Activated T-helper 1 cell treated with anti-CD3 and anti-CD28 coated beads, Interleukin-2, amount 50 U/mL, for 16 hours (primary cell): ENCODE measurements at places on chromosomes 2 and 18.

DNA sequence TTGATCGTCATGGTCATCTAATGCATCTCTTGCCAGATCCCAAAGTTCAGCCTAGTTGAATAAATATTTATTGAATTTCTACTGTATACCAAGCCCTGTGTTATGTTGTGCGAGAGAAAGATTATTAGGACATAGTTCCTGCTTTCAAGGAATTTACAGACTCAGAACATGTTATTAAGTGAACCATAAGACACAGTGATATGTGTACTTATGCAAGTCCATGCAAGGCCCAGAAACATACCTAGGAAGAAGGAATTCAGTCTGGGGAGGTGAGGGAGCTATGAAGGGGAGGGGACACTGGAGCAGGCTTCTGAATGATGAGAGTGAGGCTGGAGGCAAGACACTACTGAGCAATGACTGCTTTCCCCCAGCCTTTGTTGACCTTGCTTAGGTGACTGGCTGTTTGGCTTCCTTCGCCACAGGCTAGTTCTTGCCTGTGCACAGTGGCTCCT, 81.4 kb downstream of the ACAA2 start:
- DNase-seq, result no peak

GRCh38 chr2:10559634-10560224, 111.6 kb upstream of the ODC1 start:
- no peak for DNase-seq

DNA sequence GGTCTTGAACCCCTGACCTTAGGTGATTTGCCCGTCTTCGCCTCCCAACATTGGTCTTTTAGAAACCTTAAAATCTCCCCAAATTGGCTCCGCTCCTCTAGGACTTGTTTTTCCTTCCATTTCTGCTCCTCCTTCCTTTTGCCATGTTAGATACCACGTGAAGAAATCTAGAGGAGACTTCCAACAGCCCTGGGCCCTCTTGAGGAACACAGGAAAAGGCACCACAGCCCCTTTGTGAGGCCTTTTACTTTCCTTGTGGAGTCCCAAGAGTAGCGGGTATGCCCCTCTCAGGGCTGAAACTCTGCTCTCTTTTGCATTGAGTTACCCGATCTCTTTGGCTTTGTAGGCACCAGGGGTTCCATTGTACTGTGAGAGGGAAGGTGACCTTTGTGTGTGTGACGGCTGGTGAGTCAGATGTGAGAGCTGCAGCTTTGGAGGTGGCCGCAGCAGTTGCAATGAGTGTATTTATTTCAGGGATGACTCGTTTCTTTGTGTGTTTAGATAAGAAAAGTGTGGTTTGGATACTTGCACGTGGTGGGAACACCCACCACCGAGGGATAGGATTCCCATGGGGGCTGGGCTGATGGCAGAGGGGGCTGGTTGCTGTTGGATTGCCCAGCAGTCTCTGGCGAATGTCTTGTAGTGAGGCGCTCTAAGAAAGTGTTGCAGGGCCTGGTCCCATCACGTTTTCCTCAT, 218.4 kb upstream of the HS6ST1 start:
- DNase-seq, result no peak

DNA sequence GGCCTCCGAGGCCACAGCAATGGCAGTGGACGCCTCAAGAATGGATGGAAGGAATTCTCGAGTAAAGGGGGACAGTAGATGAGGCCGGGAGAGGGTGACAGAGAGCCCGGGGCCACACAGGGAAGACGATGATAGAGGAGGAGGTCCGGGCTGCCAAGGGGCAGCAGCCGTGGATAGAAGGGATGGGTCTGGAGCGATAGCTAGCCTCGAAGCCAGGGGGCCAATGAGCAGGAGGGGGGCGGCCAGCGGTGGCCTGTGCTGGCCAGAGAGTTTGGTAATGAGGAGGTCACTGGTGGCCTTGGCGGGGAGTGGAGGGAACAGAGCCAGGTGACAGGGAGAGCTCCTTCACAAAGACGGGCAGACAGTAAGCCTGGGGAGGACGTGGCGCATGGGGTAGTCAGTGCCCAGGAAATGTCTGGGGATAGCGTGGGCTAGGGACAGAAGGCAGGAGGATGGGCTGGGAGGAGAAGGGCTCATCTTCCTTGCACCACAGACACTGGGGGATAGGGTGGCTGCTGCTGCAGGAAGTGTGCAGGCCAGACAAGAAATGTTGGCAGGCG, 87.8 kb upstream of the ASB18 start:
- DNase-seq, result no peak

DNA sequence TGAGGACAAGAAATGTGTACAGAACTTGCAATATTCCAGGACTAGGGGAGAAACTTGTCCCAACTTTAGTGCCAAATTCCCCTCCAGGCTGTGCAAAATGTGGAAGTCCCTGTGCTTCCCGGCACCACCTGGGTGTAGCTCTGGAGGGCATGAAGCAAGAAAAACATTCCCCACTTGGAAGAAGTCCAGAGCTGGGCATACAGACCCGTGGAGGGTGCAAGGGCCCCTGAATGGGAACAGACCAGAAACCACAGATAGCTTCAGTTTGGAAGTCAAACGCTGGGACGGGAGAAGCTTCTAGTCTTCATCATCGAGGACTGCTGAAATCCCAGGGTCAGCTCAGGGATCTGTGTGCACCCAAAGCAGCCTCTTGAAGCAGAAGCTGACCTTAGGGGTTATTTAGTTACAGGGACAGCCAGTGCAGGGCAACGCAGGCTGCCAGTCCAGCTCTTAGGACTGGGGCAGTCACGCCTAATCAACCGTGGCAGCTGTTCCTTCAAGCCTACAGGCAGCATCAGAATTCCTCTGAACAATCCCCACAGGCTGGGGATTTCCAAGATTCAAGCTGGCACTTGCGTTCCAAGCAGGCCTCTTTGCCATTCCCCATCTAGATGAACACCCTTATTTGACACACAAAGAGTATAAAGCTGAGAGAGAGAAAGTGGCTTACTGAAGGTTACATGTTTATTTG, 269.4 kb downstream of the LOXHD1 start:
- no peak for DNase-seq

GRCh38 chr2:42368817-42369531, 8.0 kb upstream of the COX7A2L start:
- DNase-seq, result no peak

- no peak for DNase-seq
Measured at GRCh38 chr2:43934567-43934966, 61.2 kb downstream of the LRPPRC start.

GRCh38 chr18:24651434-24651833, 191.0 kb downstream of the HRH4 start:
- no peak for DNase-seq

- no peak for DNase-seq
Measured at GRCh38 chr2:182954789-182955188, 83.5 kb downstream of the NCKAP1 start.
